Stimulated activated CD4-positive, alpha-beta T cell treated with anti-CD3 and anti-CD28 coated beads, Interleukin-15, amount 100 ng/mL, for 1 hour (primary cell): ENCODE measurements at places on chromosomes 7 and 10.

- no peak for DNase-seq
These were observed 13.8 kb downstream of the SMO start for GRCh38 chr7:129202058-129202777.

DNA sequence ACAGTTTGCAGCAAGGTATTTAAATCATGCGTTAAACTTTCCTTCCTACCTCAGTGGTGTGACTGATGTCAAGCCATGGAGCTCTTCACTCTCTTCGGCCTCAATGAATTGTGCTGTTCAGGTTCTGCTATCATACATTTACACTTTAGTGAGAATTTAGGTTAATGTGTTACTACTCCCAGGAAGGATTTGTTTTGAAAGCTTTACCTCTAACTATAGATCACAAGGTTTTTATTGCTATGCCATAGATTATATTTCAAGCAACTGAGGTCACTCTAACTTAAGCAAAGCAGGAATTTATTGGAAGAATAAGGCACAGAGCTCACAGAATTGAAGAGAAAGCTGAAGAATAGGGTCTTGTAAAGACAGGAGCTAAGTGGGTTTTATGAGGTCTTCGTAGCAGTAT, 11.0 kb upstream of the ADD3 start:
- no peak for DNase-seq

- DNase-seq = no peak
These were observed 519.7 kb downstream of the LRMDA start for GRCh38 chr10:75950997-75951589.

GRCh38 chr7:92368741-92369140, 78.5 kb upstream of the GATAD1 start:
- no peak for DNase-seq

GRCh38 chr7:120168066-120168465, 104.9 kb upstream of the KCND2 start:
- no peak for DNase-seq

GRCh38 chr10:128796396-128796912, 670.2 kb upstream of the MKI67 start:
- DNase-seq = no peak

DNA sequence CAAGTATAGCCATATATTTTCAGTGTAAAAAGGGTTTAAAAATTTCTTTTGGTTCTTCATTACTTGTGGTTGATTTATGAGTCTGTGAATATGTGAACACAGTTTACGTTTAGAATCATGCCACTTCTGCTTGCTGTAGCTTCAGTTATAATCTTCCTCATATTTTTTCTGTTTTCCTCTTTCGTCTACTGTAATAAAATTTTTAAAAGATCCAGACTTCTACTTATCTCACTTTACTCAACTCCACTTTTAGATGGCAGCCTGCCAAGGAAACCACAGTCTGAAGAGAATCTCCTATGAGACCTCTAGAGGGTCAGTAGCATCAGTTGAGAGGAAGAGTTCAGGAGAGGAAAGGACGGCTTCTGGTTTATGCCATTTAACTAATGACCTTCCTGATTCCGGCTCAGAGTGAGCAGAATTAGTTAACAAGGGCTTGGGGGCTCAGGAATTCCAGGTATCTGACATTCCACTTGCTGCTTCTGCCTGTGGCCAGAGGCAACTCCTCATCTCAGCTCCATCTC, 21.4 kb downstream of the CREB5 start:
- DNase-seq = no peak

GRCh38 chr7:69801729-69802682, 203.7 kb downstream of the AUTS2 start:
- DNase-seq = no peak

GRCh38 chr10:89700923-89701241, 508 bp upstream of the KIF20B start:
- no peak for DNase-seq

- DNase-seq = no peak
These were observed 26.2 kb upstream of the HDAC9 start for GRCh38 chr7:18469316-18469715.

DNA sequence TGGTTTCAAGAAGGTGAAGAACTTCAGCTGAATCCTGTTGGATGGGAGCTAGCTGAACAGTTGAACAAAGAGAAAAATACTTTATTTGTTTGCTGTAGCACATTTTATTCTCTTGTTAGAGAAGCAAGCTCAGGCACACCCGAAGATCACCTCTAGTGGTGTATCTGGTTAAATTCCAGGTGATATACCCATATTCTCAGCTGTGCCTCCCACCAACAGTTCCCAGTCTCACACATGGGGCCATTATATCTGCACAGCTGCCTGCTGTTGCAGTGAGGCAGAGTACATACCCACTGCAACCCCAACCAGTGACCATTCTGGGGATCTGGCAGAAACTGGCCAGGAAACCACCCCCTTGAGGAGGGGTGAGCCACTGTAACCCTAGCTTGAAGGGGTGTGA, 9.2 kb downstream of the BTAF1 start:
- no peak for DNase-seq

DNA sequence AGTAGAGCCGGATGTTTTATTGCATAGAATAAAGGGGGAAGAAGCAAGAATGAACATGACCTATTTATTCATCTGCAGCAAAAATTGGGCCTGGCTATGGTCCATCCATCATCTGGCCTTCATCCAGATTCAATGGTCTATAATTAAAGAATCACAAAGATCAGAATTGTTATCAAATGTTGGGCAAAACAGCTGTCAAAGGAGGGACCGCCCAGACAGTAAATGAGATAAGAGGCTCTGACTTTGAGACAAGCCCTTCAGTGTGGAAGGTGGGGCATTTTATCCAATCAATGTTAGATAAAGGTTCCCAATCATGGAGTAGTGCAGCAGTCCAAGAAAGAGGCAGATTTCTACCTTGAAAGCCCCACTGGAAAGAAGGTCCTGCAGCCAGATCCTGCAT, 153.5 kb downstream of the PARD3 start:
- DNase-seq = no peak

- no peak for DNase-seq
These were observed 39.6 kb downstream of the PPIF start for GRCh38 chr10:79386637-79387465.

- DNase-seq = no peak
These were observed 70.3 kb upstream of the HDAC9 start for GRCh38 chr7:18425227-18425626.

DNA sequence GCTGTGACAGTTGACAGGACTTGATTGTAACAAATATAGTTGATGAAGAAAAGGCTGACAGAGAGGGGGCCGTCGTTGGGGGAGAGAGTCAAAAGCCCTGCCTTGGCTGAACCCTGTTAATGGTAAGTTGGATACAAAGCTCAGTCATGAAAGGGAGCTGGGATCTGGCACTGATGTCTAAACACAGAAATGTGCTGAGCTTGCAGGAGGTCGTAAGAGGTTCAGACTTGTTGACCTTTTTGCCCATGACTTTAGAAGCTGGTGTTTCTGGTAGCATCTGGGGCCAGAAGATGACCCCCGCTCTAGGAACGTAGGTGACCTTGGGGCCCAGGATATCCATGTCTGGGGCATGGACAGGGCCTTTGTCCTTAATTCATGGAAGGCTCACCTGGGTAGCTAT, 294.7 kb downstream of the TCF7L2 start:
- no peak for DNase-seq

DNA sequence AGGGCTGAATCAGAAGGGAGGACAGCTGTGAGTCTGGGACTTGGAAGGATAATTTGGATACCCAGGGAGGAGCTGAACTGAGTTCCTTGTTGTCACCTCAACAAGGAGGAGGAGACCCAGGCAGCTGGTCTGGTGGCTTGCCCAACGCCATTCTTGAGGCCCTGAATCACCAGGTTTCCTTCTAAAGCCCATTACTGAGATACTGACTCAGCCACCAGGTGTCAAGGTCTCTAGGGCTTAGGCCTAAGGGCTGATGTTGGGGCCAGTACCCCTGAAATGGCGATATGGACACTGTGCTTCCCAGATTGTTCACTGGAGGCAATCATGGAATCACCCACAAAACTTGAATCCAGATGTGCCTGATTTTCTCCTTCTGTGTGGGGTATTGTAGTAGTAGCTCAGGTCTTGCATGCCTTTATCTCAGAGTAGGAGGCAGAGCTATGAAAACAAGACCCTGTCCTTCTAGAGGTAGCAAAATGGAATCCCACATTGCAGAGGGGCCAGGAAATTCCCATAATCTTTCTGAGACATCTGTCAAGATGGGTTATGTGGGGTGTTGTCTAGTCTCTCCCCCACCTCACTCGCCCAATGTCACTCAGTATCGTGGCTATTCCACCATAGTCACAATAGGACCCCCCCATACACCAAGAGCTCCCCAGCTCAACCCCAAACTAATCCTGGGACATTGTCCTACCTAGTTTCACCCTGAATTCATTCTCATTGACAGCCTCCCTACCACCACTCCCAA, 1.8 kb upstream of the ATG9B start:
- no peak for DNase-seq

DNA sequence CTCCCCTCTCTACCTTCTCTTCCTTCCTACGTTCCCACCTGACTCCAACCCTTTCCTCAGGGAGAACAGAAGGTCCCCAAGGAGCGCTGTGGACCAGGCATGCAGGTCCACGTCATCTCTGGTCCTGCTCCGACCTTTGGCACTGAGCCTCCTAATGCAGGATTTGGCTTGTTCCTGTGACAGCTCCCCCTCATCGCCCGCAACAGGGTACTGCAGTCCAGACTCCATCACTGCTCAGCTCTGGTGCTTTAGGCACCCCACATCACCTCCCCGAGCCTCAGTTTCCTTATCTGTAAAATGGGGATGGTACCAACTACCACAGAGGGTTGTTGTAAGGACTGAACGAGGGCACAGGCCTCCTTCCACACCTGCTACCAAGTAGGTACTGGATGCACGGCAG, 54.6 kb downstream of the FHIP2A start:
- DNase-seq = no peak

DNA sequence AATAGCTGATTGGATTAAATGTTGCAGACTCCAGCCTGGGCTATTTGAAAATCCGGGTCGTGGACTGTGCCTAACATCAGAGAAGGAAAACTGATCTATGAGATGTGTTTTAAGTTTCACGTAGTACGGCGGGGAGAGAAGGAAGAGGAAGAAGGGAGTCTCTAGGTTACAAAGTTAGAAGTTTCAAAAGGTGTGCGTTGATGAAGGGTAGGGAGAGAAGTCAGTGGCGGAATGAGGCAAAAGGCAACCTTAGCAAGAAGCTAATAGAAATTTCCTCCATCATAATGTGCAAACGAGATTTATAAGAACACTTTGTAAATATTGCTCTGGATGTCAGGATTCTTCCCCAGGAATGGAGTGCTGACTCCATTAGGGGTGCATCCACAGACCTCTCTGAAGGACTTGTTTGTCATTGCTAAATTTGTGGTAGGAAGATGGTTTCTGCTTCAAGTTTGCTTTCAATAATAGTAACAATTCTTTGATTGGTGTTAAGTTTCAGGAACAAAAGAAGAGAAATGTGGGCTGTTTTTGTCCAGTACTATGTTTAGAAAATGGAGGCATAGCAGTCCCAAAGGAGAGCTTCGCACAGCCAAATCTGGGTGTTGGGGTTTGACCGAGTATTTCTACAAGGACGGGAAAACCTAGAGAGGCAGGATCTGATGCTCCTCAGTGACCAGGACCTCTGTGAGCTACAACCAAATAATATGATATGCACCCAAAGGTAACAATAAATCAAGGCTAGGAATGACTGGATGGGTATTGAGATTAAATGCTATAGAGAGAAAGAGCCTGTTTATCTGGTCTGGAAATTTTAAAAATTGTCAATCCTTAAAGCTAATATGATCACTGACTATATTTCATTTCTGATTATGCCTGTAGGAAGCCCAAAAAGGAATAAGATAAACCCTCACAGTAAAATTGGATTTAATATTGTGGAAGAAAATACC, 8.2 kb downstream of the TWIST1 start:
- DNase-seq = no peak

- DNase-seq = no peak
These were observed 126.6 kb downstream of the SAMD9 start for GRCh38 chr7:92991190-92991589.

DNA sequence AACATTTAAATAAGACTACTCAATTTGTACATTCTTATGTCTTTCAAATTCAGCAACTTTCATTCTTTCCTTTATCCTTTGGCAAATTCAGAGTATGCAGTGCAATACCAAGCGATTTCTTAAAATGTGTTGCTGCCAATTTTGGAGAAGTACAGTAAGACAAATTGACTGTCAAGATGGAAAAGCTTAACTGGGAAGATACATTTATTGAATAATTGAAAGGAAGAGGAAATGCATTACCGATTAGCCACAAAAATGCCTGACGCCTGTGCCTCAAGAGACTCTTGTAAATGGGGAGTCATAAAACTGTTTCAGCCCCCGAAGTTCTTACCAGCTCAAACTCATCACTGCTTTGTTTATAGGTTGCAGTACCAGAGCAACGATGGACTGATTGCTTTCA, 373.3 kb upstream of the GALNT17 start:
- no peak for DNase-seq

GRCh38 chr7:153518201-153518984, 533.8 kb upstream of the DPP6 start:
- no peak for DNase-seq

GRCh38 chr10:49309691-49310411, 10.9 kb downstream of the C10orf71 start:
- DNase-seq = no peak

GRCh38 chr7:32242436-32242835, 172.2 kb upstream of the PDE1C start:
- DNase-seq = no peak

DNA sequence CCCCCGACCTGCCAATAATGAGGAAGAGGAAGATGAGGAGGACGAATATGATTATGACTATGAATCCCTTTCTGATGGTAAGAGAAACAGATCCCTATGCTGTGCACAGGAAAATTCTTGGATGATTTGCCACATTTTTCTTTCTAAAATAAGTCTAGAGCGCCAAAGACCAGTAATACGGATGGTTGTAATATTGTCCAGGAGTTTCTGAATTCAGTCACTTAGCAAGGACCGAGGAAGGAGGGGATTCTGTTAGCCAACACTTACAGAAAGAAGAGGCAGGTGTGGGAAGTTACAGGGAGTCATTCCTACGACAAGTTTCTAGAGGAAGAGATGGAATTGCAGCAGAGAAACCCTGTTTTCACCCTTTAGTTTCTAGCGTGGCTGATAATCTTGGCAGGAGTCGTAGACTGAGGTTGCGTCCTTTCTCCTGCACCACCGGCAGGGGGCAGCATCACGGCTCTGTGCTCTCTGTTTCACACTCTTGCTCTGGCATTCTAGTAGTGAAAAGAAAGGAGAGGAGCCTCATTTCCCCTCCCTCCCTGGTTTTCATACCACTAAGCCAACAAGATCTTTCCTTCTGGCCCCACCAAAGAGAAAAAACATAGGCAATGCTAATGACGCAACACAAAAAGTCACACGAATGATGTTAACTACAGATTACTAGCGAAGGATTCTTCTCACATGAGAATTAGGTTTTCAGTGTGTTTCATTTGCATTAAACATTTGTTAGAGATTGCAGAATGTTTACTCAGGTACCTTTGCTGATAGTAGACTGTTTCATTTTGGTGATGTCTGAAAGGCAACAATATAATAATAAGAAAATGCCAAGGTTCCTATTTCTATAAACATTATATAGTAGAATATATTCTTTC, 82.7 kb downstream of the NOC3L start:
- no peak for DNase-seq

- no peak for DNase-seq
These were observed 242.8 kb downstream of the KLF6 start for GRCh38 chr10:3542185-3542611.
